Pancreas (tissue), 10 donors: ENCODE measurements at places on chromosomes 1 and 21. TPM values are rescaled to one million over a fixed set of nuclear protein-coding genes. Genes with fewer than 3 reads are reported as not detected.
A peak's percentile ranks its signal among the peaks of the same experiment; 100 is the strongest.

TM2D1 gene
- polyA plus RNA-seq = 24.0 TPM

GRCh38 chr1:176885751-176886150, 278.8 kb downstream of the ASTN1 start:
- no peaks in the 10 kb centered on the region for H3K4me1 ChIP-seq
- no peaks in the 10 kb centered on the region for H3K36me3 ChIP-seq
- H3K27ac ChIP-seq = no peak overlapping the region
- no peak for DNase-seq
- H3K4me3 ChIP-seq = no peak overlapping the region

CGN gene
- polyA plus RNA-seq = 40.6 TPM

NDUFS2 gene
- 56.8 TPM for polyA plus RNA-seq

HSD3B2 gene
- not detected for polyA plus RNA-seq

DNA sequence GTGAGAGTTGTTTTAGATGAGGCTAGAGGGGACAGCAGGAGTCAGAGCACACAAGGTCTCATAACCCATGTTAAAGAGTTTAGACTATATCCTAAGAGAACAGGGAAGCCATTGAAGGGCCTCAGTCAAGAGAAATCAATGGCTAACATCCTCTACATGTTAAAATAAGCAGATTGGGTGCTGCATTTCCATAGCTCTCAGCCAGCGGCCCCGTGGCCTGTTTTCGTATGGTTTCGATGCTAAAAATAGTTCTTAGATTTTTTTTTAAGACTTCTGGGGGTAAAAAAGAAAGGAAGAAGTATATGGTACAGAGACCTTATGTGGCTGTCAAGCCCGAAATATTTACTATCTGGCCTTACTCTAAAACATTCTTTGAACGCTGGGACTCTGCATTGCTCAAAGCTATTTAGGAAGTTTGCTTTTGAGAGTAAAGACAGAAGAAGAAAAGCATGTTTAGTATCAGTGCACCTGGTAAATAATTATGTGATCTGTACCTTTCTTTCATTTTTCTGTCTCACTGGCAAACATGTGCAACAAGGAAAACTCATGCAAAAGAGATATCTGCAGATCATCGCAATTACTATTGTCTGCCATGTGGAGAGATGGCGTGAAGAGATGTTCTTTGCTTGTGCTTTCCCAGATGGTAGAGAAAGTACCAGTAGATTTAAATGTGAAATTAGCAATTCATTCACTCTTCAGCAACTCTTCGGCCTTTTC, 8.4 kb downstream of the PDIK1L start:
- DNase-seq = no peak
- no peaks in the 10 kb centered on the region for H3K27me3 ChIP-seq
- no peaks in the 10 kb centered on the region for H3K36me3 ChIP-seq
- H3K4me3 ChIP-seq = no peak overlapping the region
- H3K4me1 ChIP-seq = peaks cover 60% of the 10 kb centered on the region

ATP5PO gene
- 113 TPM for polyA plus RNA-seq

DNA sequence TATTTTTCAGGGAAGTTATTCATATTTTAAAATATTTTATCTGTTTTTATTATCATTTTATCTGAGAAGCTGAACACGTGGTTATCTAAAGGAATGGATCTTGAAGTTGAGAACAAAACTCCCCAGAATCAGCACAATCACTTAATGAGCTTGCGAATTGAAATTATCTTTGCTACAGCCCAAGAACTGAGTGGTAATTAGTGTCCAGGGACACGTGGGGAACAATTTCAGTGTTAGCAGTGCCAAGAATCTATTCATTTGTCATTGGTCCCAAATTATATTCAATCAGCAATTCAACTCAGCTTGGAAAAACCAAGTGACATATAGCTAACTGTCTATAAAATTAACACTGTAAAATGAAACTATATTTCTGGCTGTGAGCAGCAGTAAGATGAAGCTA, 197.6 kb upstream of the UBE2U start:
- H3K27me3 ChIP-seq = no peaks in the 10 kb centered on the region
- H3K4me3 ChIP-seq = no peak overlapping the region
- DNase-seq = no peak
- H3K4me1 ChIP-seq = peaks cover 46% of the 10 kb centered on the region

GRCh38 chr1:236282425-236282716, 613 bp upstream of the ERO1B start:
- peak overlapping the region; percentile 93 for H3K4me3 ChIP-seq
- no peak for DNase-seq
- H3K4me1 ChIP-seq = peaks cover 3% of the 10 kb centered on the region
- no peaks in the 10 kb centered on the region for H3K27me3 ChIP-seq

DNA sequence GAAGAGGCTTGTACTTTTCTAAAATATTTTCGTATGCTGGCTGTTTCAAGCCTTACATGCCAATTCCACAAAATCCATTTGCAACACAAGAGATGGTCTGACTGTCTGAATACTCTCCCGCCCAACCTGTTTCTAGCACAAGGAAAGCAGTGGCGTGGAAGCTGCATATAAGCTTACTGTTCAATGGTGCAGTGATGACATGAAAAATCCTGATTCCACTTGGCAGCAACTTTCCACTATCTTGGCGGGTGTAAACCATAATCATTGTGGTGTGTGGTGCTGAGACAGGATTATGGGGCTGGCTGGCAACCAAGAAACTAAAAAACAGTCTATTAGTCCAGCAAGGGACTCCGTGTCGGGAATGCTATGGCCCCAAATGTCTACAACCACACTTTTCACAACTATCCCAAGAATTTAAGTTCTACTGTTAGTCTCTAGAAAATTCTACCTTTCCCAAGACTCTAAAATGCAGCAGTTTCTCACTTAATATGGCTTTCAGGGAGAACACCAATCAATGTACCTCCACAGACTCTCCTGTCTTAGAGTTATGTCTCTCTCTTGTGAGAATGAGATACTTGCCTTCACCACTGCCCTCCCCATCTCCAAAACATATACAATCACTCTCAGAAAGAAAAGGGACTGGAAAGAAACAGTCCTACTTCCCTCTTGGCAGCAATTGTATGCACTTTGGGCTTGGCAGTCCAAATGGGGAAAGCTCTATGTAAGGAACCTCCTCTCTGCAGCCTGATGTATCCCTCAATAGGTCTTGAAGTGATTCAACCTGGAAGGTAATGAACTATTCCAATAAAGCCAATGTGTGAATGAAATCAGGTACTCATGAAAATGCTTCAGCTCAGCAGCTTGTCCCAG, 9.5 kb downstream of the COLGALT2 start:
- no peaks in the 10 kb centered on the region for H3K27me3 ChIP-seq
- peaks cover 4% of the 10 kb centered on the region for H3K4me1 ChIP-seq
- H3K36me3 ChIP-seq = no peaks in the 10 kb centered on the region
- H3K27ac ChIP-seq = no peak overlapping the region
- DNase-seq = no peak

DNA sequence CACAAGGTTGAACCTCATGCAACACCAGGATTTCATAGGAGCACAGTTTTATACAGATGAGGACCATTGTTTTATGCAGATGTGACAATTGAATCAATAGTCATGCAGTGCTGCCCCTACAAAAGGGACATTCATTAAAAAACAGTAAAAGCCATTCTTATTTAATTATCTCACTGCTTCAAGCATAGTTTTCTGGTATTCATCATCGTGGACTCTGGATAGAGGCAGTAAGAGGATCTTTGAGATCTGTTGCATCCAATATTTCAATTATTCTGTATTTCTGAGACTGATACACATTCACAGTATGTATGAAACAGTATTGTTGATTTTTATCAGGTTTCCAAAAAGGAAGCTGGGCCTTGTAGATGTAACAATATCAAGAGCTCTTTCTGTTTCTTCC, 237.6 kb downstream of the RYR2 start:
- H3K27ac ChIP-seq = no peak overlapping the region
- H3K36me3 ChIP-seq = no peaks in the 10 kb centered on the region
- no peak overlapping the region for H3K4me3 ChIP-seq
- H3K27me3 ChIP-seq = no peaks in the 10 kb centered on the region
- no peaks in the 10 kb centered on the region for H3K4me1 ChIP-seq
